Midbrain (tissue), 1 donor: ENCODE measurements at places on chromosomes 11 and 22.

DNA sequence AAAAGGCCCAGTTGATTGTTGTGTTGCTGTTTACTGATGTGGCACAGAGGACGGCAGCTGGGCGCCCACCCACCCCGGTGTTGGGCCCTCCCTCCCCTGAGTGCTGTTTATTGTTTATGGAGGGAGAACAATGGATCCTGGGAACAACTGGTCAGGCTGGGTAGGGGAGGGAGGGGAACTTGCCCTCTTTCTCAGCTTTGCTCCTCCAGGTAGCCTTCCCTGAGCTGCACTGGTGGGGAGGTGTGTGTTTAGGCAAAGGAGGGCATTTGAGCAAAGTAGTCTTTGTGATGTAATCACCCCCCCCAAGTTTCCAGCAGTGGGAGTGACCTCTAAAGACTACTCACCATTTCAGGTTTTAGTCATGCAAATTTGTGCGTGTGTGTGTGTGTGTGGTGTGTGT, 1035.3 kb downstream of the NTM start:
- DNase-seq, result no peak

DNA sequence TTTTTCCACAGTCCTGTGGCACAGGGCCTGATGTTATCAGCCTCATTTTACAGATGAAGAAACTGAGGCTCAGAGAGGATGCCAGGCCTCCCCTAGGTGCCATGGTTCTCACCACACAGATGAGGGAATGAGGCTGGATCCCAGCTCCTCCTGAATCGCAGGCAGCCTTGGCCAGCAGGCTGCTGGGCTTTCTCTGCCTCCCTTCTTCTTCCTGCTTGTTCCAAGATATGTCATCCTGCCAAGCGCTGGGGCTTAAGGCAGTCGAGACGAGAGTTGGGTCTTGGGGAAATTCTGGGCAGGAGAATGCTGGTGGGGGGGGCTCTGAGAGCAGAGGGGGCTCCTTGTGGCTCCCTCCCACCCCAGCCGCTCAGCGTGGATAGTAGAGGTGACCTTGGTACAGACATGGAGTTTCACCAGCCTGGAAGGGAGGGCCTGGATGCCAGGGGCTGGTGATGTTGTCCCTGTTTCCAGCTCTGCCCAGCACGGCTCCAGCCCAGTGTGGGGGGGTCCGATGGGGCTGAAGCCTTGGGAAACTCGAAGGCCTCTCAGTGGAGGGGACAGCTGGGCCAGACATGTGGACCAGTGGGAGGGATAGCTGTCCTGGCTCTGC, 16.6 kb upstream of the MPPED1 start:
- no peak for DNase-seq

DNA sequence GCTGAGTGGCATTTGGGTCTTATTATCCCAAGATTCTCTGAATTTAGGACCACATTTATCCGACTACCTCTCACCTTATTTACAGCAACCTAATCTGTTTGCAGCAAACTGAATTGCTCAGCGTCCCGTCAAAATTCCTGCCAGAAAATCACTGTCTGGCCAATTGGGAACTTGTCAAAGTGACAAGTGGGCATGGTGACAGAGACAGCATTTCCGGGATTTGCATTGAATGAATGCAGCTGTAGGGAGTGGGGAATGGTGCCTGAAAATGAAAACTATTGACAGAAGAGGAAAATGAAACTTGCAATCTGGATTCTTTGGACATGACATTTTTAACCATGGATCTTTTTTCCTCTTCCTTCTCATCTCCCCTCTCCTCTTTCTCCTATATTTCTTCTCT, 113.8 kb downstream of the NELL1 start:
- no peak for DNase-seq

- no peak for DNase-seq
Observed at GRCh38 chr11:443542-444199, 1.9 kb upstream of the ANO9 start.

DNA sequence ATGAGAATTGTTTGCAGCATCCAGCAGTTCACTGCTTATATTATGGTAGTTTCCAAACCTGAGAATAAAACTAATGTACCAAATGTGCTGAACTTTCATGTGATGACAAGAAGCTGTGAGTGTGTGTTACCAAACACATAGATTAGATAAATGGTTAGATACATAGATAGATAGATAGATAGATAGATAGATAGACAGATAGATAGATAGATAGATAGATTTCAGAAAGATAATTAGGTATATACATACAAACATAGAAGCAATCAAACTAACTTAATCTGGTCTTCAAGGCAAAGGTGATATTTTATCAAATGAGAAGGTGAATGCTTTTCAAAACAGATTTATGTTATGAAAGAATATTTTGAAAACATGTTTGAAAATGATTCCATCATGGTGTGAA, 147.3 kb upstream of the C11orf58 start:
- DNase-seq, result no peak
